GDM1 (cell line): ENCODE measurements at places on chromosomes 1 and 21.
A peak's percentile ranks its signal among the peaks of the same experiment; 100 is the strongest.

- DNase-seq, result no peak
Observed at GRCh38 chr1:97489834-97490233, 431.0 kb downstream of the DPYD start.

- DNase-seq, result no peak
Observed at GRCh38 chr1:36157973-36158826, 2.2 kb downstream of the MAP7D1 start.

DNA sequence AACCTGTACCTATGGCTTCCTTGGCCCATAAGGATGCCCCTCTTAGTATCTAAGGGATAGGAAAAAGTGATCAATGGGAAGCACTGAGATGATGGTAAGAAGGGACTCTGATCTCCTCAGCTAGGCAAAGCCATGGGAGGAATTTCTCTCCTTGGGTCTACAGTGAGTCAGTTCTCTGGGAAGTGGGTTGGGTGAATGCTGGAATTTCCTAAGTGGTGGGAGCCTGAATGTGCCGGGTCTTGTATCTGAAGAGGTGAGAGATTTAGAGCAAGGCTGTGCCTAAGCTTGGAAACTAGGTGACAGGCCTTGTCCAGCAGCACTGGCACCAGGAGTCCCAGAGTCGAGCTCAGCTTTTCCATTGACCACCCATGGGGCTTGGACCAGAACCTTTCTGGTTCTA, 96.3 kb upstream of the SLC2A1 start:
- no peak for DNase-seq

DNA sequence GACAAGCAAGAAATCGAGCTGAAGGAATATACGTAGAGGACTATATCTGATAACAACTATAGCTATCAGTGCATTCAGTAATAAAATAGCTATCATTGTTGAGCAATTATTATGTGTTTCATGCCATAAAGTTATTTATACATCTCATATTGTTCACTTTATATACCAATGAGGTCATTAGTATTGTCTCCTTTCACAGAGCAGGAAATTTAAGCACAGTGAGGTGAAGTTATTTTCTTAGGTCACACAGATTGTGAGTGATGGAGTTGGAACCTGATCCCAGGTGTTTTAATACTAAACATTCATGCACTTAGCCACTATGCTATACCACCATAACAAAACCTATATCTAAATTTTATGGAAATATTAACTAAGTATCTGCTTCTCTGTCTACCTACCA, 180.5 kb upstream of the DPYD start:
- DNase-seq, result no peak

DNA sequence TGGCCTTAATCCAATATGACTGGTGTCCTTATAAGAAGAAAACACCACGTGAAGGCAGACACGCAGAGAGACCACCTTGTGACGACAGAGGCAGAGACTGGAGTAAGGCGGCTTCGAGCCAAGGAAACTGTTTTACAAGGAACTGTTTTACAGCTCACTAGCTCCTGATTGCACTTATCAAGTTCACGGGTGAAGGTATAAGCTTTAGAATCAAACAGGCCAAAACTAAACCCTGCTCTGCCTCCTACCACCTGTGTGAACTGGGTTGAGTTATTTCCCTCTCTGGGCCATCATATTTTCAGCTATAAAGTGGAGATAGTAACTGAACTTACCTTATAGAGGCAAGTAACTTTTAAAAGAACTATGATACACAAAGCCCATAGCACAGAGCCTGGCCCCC, 166.9 kb upstream of the NFIA start:
- no peak for DNase-seq

- peak; percentile 29 for DNase-seq
Observed at GRCh38 chr1:41673378-41673777, 188.9 kb upstream of the EDN2 start.
